ENCODE measurements at places on chromosomes 11 and 22.

GRCh38 chr11:124538019-124538418 is 5.4 kb downstream of the OR8B12 start:
- DNase-seq: peak; percentile 58

- DNase-seq: peak; percentile 94
Measured at GRCh38 chr22:41028841-41029240, 63.6 kb upstream of the EP300 start.

GRCh38 chr11:115389790-115390189 is 114.4 kb downstream of the CADM1 start:
- DNase-seq: no peak

DNA sequence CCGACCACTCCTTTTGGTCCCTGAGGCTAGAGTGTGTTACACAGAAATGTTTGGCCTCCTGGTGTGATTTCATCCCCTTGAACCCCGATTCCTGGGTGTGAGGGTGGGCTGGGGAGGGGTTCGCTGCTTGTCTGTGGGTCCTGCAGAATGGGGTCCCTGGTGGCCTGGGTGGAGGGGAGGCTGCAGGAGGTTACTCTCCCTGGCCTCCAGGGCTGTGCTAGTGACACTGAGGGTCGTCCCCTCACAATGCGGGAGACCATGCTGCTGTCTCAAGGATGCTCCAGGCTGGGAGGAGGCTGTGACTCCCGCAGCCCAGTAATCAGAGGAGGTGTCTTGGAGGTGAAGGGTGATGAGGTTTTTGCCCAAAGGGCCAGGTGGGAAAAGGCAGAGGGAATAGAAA is 17.0 kb upstream of the OMP start:
- DNase-seq: no peak

- no peak for DNase-seq
Measured at GRCh38 chr22:46068181-46068592, 82.1 kb upstream of the PPARA start.

DNA sequence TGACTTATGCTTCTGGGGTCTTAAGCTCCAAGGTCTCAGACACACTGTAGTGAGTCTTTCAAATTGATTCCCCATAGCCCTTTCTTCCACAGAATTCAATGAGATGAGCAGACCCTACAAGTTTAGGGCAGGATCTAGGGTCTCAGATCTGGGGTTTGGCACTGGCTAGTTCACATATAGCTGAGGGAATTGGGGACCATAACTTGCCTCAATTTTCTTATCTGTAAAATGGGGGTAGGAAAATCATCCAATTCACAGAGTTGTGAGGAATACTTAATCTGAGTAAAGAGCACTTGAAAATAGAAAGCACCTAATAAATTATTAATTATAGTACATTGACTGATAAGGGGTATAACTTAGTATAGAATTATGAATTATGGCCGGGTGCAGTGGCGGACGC is 5.9 kb upstream of the CCDC117 start:
- DNase-seq: no peak

GRCh38 chr11:134398644-134399292 is 13.3 kb downstream of the B3GAT1 start:
- DNase-seq: no peak

DNA sequence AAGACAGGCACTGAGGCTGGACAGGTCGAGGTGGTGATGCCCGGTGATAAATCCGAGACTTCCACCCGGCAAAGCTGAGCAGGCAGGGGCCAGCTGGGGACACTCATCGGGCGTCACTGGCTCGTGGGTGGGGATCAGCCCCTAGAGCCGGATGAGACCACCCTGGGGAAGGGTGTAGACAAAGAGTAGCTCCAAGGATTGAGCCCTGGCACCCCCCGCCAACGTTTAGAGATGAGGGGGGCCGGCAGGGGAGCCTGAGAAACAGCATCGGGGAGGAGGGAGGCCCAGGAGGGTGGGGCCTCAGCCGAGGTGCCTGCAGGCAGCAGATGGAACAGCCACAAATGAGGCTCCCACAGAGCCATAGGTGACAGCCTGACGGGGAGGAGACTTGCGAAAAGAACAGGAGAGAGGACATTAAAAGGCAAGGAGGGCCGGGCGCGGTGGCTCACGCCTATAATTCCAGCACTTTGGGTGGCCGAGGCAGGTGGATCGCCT is 27.4 kb upstream of the CBX7 start:
- no peak for DNase-seq

DNA sequence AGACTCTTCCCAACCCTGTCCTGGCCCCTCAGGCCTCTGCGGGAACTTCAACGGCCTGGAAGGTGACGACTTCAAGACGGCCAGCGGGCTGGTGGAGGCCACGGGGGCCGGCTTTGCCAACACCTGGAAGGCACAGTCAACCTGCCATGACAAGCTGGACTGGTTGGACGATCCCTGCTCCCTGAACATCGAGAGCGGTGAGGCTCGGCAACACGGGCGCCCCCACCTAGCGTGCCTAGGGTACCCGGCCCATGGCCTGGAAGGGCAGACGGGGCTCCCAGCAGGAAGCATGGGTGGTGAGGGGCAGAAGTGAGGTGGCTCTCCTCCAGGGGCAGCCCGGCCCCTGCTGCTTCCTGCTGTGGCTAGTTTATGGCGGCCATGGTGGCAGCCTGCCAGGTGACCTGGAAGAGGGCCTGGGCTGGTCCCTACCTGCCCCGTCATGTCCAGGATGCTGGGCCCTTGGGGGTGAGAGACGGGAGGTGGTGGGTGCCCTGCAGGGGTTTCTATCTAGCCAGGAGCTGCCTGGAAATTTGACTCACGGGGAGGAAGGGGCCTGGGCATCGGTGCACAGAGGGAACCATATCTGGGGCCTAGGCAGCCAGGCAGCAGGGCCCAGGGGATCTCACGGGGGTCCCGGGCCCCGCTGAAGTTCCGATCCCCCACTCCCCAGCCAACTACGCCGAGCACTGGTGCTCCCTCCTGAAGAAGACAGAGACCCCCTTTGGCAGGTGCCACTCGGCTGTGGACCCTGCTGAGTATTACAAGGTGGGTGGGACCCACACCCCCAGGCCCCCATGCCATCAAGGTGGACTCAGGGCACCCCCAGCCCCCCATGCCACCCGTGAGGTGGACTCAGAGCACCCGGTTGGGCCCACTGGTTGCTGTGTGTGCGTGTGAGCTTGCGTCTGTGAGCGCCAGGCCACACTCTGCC is 9.2 kb downstream of the MUC2 start:
- DNase-seq: no peak

DNA sequence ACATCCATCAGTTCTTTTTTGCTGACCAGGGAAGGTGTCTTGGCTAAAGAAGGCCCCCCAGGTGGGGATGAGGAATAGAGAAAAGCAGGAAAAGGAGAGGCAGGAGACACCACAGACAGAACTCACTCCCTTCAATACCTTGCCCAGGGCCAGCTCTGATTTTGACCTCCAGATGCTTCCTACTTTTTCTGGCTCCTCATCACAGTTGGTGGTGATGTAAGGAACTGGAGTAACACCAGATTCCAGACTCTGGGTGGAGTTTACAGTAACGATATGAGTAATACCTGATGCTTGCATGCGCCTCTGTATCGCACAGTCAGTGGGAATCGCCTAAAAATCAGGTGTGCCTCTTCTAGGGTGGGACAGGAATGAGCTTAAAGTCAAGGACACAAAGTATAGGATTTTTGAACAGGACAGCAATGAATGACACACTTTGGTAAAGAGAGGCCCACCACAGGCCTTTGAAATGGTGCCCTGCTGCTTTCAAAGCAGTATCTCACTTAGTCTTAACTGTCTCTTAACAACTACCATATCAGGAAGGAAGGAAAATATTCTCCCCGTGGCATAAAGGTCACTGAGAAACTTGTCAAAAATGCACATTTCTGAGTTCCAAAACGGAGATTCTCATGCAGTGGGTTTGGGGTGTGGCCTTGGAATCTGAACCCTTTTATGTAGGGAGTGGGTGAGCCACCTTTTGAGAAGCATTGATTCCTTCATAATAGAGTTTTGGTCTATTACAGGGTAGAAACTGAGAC is 140.8 kb downstream of the SNX19 start:
- peak; percentile 70 for DNase-seq

- no peak for DNase-seq
Measured at GRCh38 chr11:62457478-62457877, 38.6 kb downstream of the SCGB1A1 start.

DNA sequence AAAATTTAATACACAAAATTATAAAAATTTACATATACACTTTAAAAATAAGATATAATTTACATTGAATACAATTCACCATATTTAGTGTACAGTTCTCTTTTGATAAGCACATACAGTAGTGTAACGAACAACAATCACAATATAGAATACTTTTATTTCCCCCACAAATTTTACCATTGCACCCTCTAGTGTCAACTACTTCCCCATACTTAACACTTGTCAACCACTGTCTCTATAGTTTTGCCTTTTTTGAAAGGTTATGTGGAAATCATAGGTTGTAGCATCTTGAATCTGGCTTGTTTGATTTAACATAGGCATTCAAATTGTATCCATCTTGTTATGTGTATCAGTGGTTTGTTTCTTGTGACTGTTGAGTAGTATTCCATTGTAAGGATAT is 21.3 kb upstream of the PANX1 start:
- no peak for DNase-seq

DNA sequence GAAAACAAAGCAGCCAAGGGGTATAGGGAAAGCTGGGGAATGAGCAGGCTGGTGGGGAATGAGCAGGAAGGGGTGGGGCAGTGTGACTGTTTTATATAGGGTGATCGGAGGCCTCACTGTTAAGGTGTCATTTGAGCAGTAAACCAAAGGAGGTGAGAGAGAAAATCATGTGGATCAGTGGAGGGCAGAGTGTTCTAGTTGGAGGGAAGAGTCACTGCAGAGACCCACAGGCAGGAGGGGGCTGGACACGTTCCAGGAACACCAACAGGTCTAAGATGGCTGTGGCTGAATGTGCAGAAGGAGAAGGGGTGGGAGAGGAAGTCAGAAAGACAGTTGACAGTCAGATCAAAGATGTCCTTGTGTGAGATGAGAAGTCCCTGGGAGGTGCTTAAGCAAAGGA is 103.8 kb downstream of the ENTHD1 start:
- no peak for DNase-seq

GRCh38 chr11:119863851-119864601 is 135.0 kb upstream of the NECTIN1 start:
- no peak for DNase-seq

DNA sequence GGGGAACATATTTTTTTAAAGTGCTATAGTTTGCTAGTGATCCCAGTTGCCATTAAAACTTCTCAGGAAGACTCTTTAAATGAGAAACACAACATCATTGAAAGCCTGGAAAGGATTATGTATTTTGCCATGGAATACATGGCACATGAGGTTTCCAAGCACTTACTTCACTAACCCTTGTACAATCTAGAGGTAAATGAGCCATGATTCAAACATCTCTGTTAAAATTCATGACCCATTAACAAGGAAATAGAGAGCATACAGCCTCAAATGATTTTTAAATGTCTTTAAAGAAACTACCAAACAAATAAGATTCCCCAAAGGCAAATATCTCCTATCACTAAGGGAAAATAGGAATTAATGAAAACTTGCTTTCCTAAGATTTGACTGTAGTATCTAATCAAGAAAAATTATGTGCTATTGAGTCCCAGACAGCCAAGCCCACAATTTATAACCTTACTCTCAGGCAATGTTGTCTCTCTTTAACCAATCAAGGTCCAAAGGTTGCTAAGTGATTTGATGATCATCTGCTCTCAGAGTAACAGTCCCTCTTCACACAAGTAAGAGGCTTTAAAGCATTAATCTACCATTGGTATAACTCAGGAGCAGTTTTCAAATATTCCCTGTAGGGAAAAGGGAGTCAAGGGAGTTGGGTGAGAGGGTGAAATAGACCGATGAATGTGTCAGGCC is 92.0 kb upstream of the DDI1 start:
- DNase-seq: no peak

GRCh38 chr11:27532652-27533325 is 26.2 kb upstream of the LIN7C start:
- peak; percentile 9 for DNase-seq

DNA sequence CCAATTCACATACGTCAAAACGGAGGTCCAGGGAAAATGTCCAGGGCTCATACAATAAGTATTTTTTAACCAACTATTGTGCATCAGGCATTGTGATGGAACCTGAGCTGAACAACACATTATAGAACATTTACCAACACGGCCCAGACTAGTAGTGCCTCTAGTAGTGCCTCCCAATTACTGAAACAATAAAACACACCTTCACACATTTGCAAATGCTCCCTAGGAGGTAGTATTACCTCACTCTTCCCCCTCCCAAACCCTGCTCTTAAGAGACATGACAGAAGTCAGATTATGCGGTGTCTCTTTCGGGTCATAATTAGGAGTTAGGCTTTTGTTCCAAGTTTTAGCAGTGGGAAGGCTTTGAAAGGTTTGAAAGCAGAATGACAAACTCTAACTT is 61.1 kb downstream of the PAK1 start:
- no peak for DNase-seq

DNA sequence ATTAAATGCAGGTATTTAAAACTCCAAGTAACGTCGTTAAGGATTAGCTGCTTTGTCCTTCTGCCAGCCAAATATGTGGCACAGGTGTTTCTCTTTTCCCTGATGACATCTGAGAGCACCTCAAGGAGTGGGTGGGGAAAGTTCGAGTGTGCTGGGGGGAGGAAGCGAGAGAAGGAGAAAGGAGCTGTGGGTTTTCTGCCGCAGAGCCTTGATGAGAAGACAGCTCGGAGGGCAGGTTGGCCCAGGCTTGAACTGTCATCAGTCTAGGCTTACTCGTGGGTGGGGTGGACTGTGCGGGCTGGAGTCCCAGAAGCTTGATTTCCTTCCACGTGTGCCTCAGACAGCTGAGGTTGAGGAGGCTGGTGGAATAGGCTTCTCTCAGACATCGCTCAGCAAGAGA is 15.2 kb upstream of the SORL1-AS1 start:
- no peak for DNase-seq

- no peak for DNase-seq
Measured at GRCh38 chr11:117731722-117732290, 65.2 kb downstream of the DSCAML1 start.

DNA sequence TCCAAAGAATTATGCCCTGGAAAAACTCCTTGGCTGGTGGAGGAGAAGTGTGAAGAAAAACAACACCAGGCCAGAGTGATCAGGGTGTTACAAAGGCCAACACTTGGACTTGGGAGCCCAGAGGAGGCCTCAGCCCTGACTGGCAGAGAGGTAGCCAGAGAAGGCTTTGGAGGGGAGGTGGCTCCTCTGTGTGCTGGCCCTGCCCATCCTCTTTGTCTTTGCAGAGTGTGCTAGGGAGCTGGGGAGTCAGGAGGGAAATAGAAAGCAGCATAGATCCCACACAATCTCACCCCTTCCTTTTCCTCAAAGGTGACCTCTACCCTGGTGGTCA is 12.0 kb upstream of the P2RY6 start:
- DNase-seq: no peak
